ENCODE measurements at places on chromosomes 6 and 20. TPM values are rescaled to one million over a fixed set of nuclear protein-coding genes. Genes with fewer than 3 reads are reported as not detected.

The RHAG gene
- not detected for total RNA-seq

DNA sequence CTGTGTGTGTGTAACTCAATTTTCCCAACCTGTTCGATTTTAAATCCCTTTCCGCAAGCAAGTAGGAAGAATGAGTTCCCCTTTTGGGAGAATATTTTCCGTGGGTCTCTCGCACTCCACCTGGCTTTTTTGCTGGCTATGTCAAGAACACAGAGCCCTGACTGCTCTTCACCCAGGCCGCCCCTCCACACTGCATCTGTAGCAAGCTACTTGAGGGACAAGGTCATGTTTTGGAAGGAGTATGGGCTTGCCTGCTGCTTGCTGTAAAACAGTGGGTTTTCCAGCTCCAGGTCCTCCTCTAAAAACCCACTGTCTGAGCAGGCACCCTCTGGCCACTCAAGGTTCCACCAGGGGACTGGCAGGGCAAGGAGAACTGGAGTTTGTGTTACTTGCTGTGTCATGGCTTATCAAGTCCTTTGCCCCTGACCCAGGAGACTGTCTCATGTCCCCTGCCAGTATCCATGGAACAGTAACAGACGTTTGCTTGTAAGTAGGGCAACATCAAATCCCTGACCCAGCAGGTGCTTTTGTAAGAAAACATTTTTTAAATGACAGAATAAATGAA is 35.5 kb upstream of the SYNJ2 start:
- DNase-seq = no peak

The ROS1 gene
- not detected for total RNA-seq

GRCh38 chr6:44737341-44737740 is 349.8 kb downstream of the CDC5L start:
- no peak for DNase-seq

- peak; percentile 41 for DNase-seq
These were observed 115.3 kb upstream of the ID4 start for GRCh38 chr6:19721766-19722377.

The SRMS gene
- total RNA-seq = not detected

DNA sequence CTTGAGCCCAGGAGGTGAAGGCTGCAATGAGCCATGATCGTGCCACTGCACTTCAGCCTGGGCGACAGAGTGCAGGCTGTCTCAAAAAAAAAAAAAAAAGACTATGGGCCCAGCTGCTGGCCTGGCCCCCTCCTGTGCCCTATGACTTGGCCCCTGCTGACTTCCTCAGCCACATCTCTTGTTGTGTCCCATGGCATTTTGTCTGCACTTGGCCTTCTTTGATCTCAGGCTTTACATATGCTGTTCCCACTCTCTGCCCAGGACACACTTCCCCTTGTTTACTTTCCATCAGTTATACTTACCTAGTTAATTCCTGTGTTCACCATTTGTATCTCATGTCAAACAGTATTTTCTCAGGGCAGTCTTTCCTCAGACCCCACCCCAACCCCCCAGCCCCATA is 44.5 kb downstream of the RPRD1B start:
- no peak for DNase-seq

GRCh38 chr6:123022975-123023374 is 26.9 kb downstream of the CLVS2 start:
- DNase-seq = no peak

The LPA gene
- total RNA-seq = not detected

GRCh38 chr20:62040933-62041332 is 24.7 kb downstream of the TAF4 start:
- DNase-seq = no peak

- DNase-seq = no peak
These were observed 55.4 kb downstream of the NFATC2 start for GRCh38 chr20:51487076-51487475.

GRCh38 chr6:142902636-142903053 is 42.3 kb downstream of the HIVEP2 start:
- peak; percentile 93 for DNase-seq

DNA sequence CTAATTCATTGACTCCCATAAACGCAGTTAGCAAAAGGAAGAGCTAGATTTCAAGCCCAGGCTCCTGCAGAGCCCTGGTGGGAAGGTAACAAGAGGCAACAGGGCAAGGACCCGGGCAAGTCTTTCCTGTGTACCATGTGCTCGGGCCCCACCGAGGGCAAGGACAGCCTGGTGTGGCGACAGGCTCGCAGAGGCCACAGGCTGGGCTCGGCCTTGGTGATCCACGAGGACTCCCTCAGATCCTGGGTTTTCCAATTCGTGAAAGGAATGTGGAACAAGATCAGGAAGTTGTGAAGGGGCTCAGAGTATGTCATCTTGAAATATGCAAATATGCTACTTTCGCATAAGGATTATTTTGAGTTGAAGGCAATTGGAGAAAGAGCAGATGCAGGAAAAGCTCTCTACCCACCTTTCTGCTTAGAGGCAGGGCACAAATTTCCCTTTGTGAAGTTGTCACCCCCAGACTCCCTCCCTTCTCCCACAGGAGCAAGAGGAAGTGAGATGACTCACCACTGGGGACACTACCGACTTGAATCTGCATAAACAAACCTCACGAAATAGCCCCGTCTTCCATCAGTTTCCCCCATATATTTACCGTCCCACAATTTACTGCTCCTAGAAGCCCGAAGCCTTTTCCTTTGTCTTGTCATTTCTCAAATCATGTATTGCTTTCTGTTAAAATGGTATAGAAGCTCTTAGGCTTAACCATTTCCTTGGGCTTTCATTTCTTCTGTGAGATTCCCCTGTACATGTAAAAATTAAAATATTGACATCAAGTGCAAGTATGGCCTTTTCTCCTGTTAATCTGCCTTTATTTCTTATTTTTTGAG is 79.0 kb downstream of the PSMG4 start:
- DNase-seq = no peak

DNA sequence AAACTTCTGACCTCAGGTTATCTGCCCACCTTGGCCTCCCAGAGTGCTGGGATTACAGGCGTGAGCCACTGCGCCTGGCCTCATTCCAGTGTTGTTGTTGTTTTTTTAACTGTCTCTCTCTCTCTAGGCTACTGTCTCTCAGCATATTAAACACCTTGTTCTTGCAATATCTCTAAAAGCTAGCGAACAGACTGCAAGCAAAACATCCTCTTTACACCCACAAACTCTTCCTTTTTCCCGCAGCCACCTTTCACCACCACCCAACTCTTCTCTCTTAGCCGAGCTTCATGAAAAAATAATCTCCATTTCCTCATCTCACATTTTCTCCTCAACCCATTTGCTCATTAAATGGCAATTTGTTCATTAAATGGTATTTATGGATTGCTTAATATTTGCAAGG is 45.5 kb downstream of the SGK1 start:
- DNase-seq = peak; percentile 67

GRCh38 chr6:4018924-4019236 is 60.1 kb downstream of the FAM217A start:
- no peak for DNase-seq

GRCh38 chr6:121791396-121792315 is 356.2 kb downstream of the GJA1 start:
- no peak for DNase-seq

DNA sequence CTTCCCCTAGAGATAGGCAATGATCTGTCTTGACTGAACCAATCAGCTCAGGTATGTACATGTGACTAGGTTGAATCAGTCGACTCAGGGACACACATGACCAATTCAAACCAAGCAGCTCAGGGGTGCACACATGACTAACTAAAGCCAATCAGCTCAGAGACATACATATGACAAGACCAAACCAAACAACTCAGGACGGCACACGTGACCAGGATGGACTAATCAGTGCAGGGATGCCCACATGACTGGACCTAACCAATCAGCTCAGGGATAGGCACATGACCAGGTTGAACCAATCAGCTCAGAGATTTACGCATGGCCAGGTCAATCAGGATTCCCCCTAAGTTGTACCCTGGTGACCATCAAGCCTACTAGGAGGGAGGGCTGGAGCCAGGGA is 310.3 kb downstream of the CDH26 start:
- no peak for DNase-seq

GRCh38 chr6:45881705-45882467 is 133.8 kb downstream of the CLIC5 start:
- DNase-seq = no peak

GRCh38 chr6:159098636-159099106 is 53.9 kb upstream of the TAGAP start:
- DNase-seq = peak; percentile 90

- DNase-seq = no peak
These were observed 193.5 kb downstream of the LRFN2 start for GRCh38 chr6:40393641-40394040.

DNA sequence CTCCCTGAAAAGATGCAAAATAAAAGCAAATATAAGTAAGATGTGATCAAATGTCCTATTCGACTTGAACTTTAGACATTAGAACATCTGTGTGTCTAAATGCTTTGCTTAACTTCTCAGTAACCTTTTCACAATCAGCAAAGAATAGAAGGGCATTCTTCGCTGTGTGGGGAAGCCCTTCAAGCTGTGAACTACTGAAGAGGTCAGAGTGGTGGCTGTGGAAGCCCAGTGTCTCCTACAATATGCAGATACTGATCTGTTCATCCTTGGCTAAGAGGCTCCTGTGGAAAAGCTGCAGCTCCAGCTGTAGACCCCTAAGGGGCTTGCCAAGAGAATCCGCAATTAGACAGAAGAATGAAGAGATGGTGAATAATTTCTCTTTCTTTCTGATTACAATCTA is 400.3 kb upstream of the SASH1 start:
- DNase-seq = no peak

- DNase-seq = no peak
These were observed 579.1 kb downstream of the DOK5 start for GRCh38 chr20:55054453-55054852.

The SLC35D3 gene
- total RNA-seq = not detected

The MAP7 gene
- total RNA-seq = 1.1 TPM

The EYS gene
- not detected for total RNA-seq

- no peak for DNase-seq
These were observed 433.3 kb downstream of the UTRN start for GRCh38 chr6:144718431-144718830.

DNA sequence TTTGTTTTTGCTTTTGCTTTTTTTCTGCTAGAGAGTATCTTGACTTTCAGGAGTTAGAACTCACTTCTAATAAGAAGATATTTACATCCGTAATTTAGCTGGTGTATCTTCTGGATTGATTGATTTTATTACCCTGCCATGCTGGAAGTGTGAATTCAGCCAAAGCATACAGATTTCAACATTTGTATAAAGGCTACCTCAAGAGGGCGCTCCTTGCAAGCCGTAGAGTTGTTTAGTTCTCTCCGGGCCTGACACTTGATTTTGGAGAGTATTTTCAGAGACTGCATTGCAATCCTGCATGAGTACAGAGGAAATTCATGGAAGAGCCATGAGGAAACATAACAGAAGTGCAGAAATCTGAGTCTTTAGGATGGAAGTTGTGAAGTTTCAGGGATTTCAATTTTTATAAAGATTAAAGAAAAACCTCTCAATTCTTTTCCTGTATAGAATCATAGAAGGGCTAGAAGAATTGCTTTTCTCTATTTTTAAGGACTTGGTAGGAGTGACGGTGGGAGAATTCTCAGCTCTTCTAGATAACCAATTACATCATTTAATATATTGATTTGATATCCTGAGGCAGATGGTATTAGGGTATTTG is 66.7 kb upstream of the TIAM2 start:
- DNase-seq = peak; percentile 90
